Posterior cingulate gyrus (tissue), 11 donors: ENCODE measurements at places on chromosomes 4 and X.

GRCh38 chr4:48698029-48698971 lies 81.8 kb downstream of the FRYL start:
- no peak for DNase-seq

DNA sequence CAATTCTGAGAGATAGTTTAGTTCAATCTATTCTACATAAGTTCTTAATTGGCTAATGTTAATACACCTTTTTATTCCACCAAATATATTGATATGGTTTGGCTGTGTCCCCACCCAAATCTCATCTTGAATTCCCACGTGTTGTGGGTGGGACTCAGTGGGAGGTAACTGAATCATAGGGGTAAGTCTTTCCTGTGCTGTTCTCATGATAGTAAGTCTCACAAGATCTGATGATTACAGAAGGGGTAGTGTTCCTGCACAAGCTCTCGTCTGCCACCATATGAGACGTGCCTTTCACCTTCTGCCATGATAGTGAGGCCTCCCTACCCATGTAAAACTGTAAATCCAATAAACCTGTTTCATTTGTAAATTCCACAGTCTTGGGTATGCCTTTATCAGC lies 11.3 kb downstream of the PPA2 start:
- no peak for DNase-seq

- DNase-seq = no peak
Observed at GRCh38 chr4:132383571-132384199, 765.4 kb upstream of the PCDH10 start.

DNA sequence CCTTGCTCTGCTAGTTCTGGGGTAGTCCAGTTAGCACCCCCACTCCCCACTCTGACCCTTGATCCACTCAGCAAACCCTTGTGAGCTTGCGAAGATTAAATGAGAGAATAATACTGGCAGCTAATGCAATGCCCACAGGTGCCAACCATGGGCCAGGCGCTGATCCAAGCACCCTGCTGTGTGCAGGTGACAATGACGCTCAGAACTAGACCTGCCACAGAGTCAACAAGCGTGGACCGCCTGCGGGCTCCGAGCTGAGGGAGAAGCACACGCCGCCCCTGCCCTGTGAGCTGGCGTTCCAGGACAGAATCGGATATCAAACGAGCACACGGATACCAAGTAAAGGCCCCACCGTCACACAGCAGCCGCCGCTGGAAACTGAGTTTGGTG lies 129.2 kb downstream of the FAM53A start:
- no peak for DNase-seq

DNA sequence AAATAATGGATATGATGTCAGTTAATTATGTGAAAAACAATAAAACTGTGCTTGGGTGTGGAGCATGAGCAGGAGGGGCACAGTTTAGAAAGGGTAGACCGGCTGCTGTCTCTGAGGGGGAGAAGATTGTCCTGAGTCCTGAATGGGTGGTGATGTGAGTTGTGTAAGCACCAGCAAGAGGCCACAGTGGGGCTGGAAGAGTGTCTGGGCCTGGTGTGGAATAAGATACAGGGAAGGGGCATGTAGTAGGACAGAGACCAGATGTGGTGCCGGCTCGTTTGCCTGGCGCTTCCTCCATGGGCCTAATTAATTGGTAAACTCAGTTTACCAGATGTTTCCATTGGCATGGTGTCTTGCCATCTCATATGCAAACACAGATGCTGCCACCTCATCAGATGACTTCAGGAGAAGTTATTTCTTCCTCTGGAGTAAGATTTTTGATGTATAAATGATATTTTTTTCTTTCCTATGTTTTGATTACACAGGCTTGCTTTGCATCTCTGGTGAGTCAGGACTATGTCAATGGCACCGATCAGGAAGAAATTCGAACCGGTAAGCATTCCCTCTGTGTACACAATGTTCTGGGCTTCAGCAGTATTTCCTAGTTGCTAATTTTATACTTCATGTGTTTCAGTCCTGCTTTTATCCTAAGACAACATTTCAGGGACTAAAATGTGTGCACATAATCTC lies 5.1 kb downstream of the MED28 start:
- DNase-seq = no peak

GRCh38 chr4:5683566-5683965 lies 24.8 kb downstream of the EVC2 start:
- no peak for DNase-seq

DNA sequence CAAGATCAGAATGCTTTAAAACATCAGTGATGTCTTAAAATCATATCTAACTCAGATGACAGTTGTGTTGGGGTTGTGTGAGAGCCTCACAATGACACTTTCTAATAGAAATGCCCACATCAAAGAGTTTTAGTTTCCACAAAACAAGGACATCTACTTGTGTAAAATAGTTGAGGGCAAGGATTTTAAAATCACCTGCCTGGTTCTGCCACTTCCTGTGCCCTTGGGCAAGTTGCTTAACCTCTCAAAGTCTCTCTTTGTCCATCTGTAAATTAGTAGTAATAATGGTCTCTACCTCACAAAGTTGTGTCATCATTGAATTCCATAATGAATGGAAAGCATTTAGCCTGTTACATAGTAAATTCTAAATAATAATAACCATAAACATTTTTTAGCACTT lies 41.9 kb upstream of the RELL1 start:
- no peak for DNase-seq

- no peak for DNase-seq
Observed at GRCh38 chr4:110953898-110954297, 331.0 kb upstream of the PITX2 start.

DNA sequence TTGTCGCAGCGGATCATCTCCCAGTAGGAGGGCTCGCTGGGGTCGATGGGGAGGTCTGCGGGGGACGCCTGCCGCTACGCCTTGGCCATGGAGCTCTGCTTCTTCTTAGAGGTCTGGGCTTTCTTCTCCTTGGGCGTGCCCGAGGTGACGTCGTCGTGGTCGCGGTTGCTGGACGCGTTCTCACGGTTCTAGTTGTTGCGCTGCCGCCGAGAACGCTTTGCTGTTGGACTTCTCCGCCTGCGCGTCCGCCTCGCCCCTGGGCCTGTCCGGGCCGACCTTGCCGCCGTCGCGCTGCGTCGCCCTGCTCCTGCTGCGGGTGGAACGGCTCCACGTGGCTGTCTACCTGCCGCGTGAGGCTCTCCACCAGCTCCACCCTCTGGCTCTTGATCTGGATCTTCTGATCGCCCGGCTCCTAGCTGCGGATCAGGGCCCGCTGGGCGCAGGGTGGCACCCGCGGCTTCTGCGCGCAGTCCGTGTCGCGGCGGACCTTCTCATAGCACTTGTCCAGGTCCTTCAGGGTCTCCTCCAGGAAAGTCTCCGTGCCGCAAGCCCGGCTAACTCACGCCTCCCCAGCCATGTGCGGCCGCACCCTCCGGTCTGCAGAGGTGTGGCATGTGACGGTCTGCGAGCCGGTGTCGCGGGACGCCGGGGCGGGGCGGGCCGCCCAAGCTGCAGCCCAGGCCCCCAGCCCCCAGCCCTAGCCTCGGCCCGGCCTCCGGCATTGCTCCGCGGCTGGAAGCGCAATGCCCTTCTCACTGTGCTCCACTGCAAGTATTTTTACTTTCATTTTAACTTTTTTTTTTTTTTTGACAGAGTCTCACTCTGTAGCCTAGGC lies 40.5 kb upstream of the OGT start:
- DNase-seq = peak; percentile 87

DNA sequence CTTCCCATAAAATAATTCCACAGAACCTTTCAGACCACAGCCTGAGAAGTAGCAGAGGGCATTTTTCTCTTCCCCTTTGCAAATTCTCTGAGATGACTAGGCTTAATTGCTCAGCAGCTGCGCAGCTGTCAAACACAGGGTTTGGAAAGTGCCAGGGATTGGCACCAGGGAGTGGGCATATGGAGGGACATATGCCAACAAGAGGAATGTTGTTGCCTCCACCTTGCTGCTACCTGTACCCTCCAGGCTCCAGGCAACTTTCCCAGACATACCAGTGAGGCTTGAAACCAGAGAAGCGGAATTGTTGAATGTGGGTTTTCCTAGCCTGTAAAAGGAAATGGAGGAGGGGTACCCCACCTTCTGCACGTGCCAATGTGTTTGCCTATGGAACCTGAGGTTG lies 256.2 kb upstream of the GPR101 start:
- DNase-seq = no peak

DNA sequence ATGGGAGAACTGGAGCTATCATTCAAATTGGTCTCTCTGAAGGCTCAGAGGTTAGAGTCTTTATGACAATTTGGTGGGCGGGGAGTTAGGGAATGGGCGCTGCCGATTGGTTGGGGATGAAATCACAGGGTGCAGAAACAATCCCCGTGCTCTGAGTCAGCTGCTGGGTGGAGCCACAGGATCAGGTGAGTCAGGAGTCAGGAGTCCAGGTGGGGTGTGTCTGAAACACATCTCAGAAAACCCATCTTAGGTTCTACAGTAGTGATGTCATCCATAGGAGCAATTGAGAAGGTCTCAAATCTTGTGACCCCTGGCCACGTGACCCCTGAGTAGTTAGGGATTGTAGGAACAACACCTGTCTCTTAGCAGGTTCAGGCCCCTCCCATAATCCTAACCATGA lies 41.6 kb upstream of the TLR3 start:
- no peak for DNase-seq

- no peak for DNase-seq
Observed at GRCh38 chrX:41553688-41554087, 106.5 kb downstream of the NYX start.

DNA sequence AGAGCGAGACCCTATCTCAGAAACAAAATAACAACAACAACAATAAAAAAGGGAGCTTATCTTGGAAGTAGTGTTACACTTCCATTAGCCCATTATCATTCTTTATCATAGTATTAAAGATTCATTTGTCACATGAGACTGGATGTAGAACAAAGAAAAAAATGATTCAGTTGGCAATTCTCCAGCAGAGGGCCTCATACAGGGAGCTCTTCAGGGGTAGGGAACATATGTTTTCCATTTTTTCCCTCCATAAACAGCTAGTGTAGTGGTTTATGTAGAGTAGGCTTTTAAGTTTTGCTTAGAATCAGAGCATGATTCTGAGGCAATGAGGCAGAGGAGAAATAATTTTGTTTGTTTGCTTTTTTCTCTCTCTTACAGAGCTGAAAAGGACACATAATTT lies 5.8 kb downstream of the CPE start:
- DNase-seq = no peak

DNA sequence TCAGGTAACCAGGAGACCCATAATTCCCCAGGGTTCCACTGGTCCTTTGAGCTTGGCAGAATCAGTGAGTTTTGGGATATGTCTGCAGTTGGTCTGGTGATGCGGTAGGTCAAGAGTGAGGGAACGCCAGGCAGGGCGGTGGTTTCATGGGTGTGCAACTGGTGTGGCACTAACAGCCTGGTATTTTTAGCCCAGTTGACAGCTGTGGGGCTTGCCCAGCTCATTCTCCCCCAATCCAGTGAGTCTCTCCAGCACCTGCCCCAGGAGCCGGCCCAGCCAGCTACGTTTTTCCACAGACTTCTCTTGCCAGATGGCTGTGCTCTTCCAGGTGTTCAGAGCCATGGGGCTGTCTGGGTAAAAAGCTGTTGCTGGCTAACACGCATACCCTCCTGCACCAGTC lies 1019.9 kb downstream of the CCSER1 start:
- DNase-seq = no peak

- DNase-seq = no peak
Observed at GRCh38 chr4:164509951-164510350, 244.0 kb upstream of the SMIM31 start.

DNA sequence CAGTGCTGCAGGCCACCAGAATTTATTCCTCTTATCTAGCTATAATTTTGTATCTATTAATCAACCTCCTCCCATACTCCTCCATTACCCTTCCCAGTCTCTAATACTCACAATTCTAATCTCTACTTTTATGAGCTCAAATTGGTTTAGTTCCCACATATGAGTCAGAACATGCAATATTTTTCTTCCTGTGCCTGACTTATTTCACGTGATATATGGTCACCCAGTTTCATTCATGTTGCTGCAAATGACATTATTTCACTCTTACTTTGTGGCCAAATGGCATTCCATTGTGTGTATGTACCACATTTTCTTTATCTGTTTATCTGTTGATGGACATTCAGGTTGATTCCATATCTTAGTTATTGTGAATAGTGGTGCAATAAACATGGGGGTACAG lies 483.5 kb downstream of the ACTRT1 start:
- no peak for DNase-seq

DNA sequence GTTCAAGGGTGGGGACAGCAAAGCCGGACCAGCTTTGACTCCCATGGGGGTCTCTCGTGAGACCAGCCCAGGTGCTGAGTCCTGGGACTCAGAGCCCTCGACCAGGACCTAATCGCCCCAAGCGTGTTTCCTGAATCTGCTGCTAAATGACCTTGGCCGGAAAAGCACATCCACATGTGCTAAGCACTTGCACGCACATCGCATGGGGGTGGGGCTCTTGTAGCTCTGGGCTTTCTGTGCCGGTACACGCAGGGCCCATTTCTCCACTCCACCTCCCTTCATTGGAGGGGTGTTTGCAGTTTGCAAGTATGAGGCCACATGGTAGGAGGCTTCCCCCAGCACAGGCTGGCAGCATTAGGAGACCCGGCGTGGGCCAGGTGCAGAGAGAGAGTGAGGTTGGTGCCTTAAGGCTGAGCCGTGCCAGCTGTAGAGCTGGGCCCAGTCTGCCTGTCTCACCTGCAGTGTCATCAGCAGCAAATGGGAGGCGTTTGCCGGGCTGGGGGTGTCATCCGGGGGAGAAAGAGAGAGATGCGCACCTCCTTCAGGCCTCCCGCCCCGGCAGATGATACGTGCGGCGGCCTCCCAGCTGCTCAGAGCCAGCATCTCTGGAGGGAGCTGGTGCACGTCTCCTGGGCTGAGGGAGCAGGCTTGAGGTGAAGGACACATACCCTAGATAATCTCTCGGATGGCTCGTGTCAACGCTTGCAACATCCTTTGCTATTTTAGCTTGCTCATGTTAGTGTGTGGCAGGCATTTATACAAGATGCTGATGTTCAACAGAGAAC lies 45.2 kb upstream of the CLCN4 start:
- DNase-seq = no peak

GRCh38 chrX:110421500-110422455 lies 63.1 kb downstream of the RTL9 start:
- DNase-seq = no peak

DNA sequence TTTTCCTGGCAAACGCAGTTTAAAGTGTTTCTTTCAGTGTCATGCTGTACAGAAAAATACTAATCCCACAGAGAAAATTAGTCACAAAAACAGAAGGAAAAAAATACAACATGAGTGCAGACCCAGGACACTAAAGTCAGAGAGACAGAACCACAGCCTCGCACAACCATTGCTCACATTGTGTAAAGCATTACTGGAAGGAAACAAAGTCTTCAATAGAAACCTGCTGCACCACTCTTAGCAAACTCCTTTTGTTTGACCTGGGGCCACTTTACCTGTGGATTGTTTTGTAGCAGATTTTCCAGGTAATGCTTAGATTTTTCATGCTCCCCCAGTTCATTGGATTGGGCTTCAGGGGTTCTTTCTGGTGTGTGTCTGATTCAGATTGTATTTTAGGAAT lies 131.8 kb upstream of the TMLHE start:
- no peak for DNase-seq

DNA sequence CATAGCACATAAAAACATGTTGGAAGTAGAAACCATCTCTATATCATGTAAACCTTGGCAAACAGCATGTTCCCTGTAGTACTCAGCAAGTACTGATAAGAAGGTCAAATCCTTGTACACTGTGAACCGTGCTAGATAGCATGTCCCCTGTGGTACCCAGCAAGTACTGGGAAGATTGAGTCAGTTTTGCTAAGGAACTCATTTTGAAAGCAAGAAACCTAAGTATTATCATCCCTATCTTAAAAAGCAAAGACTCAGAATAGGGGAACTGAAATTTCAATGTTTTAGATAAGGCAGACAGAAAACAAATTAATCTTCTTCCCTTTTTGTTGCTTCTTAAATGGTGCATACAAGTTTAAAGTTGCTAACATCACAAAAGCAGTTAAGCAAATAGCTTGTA lies 180.2 kb downstream of the RBM46 start:
- DNase-seq = no peak

GRCh38 chrX:112822892-112823291 lies 17.7 kb downstream of the AMOT start:
- DNase-seq = no peak
